ENCODE measurements at places on chromosomes 16 and 17.

GRCh38 chr16:17469011-17469740, 1.6 kb downstream of the XYLT1 start:
- DNase-seq: peak; percentile 95

DNA sequence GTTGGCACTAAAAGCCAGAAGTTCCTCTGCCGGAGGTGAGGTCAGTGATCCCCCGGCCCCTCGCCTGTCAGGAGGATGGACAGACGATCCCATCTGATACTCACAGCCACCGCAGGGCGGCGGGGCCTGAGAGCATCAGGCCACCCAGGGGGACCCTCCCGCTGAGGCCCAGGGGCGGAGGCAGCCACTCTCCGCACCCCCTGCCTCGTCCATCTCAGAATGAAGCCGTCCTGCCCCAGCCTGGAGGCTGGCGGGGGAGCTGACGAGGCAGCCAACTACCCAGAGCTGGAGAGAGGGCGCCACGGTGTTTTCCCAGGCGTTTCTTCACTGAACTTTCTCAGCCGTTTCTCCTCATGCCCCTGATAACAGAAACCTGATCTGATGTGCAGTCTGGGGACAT, 22.6 kb downstream of the TPSD1 start:
- DNase-seq: peak; percentile 15

- DNase-seq: no peak
Observed at GRCh38 chr16:2826591-2827373, 3.3 kb upstream of the ZG16B start.

- peak; percentile 97 for DNase-seq
Observed at GRCh38 chr17:32504166-32504990, 17.6 kb downstream of the CDK5R1 start.

DNA sequence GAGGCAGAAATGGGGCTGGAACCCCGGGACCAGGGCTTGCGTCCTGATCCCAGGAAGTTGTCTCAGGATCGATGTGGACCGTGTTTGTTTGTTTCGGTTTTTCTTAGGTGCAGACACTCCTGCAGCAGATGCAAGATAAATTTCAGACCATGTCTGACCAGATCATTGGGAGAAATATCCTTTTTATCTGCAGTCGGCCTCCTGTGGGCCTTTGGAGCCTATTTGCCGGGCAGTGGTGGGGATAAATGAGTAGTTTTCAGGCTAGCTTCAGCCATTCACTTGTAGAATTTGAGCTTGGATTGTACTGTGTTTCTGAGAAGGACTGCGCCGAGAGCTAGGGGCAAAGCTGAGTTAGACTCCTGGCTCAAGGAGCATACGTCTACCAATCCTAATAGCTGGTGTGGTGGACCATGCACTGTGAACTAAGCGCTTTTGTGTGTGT, 816 bp downstream of the HSBP1 start:
- no peak for DNase-seq
